NCI-H2029 treated with DMSO at 0.1 percent for 48 hours (cell line): ENCODE measurements at places on chromosomes 6 and 20.

GRCh38 chr6:19842030-19842615 is 5.0 kb downstream of the ID4 start:
- no peak for DNase-seq

DNA sequence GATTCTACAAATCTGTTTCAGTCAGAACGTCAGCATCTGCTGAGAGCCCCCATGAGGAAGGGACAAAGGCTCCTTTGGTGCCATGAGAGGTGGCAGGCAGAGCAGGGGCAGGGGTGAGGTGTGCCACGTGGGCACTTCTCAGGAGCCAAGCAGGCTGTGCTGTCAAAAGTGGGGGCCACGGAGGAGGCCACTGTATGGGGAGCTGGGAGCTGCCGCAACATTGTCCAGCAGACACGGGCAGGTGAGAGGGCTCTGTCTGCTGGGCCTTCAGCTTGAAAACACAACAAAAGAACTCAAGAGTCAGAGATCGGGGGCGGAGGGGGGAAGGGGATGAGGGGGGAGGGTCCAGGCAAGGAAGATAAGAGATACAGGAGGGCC is 21.6 kb upstream of the FOXP4 start:
- DNase-seq, result no peak

DNA sequence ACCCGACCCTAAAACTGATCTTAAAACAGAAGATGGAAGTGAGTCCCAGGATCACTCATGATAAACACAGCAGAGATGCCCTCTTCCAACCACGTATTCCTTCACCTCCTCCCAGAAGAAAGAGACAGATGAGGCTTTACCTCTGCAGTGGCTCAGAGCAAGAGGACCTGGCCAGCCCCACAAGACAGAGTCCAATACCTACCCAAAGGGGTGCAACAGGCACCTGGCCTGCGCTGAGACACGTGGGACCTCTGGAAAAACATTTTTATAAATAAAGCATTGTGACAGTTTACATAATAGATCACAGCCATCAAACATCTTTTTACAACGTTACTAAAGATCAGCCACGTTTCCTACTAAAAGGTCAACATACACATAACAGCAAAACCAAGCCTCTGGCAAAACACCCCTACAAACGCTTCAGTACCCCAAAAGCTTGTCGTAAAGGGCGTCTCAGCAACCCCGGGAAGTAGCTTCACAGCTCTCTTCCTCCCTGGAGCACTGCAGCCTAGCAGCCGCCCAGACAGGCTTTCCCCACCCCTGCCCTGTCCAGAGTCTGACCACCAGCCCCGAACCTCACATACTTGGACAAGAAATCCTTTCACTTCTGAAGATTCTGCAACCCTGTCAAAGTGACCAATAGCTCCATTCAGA is 2.9 kb downstream of the TAF4 start:
- no peak for DNase-seq

GRCh38 chr20:3710703-3711483 is 1.5 kb downstream of the SIGLEC1 start:
- DNase-seq, result no peak

DNA sequence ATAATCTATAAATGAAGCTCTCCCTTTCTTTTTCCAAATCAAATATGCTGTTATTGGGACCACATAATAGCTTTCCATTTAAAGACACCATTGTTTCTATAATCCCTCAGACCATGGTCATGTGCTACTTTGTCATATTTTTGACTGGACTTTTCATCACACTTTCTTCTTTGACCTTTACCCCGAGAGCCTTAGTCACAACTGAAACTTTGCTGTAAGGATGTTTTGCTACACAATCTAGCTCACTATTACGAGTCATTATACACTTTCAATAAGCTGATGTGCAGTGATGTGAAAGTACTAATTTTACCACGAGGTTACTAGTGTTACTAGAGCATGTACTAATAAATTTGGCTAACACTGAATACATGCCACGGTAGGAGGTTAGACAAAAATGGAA is 367.2 kb upstream of the RUNX2 start:
- DNase-seq, result no peak

- no peak for DNase-seq
These were observed 11.0 kb upstream of the TCP11 start for GRCh38 chr6:35152067-35152707.

GRCh38 chr6:43766964-43767461 is 3.0 kb upstream of the VEGFA start:
- DNase-seq, result no peak

DNA sequence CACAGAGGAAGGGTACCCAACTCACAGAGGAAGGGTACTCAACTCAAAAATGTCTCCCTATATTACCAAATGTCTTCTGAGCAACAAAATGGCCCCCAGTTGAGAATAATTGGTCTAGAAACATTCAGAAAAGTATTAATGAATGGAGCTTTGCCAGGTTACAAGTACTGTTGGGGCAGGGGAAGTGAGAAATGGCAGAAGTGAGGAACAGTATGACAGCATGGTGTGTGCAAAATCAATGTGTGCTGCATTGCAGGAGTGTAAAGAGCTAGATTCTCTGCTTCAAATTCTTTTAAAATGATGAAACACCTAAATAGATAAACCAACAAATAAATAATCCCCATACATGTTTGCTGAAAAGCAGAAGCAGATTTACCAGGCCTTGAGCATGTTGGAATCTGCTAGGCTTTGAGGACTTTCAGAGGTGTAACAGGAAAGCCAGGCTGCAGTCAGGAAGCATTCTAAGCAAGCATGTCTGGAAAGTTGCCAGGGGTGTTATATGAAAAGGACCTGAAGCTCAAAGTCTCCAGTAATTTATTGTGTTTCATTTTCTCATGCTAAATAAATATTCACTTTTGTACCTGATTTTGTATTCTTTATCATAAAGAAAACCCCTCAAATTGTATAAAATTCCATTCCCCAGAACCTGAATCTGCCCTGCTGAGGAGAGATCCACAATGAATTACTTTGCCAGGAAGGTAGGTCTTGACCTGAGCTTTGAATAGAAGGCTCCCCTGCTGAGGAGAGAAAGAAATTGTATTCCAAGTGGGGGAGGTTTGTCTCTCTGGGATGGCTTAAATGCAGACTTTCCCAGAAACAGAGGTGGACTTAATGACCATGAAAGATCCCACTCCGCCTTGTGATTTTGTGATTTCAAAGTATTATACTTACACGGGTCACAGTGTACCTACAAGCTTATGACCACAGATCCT is 265.0 kb upstream of the MARCKS start:
- DNase-seq, result peak; percentile 95

DNA sequence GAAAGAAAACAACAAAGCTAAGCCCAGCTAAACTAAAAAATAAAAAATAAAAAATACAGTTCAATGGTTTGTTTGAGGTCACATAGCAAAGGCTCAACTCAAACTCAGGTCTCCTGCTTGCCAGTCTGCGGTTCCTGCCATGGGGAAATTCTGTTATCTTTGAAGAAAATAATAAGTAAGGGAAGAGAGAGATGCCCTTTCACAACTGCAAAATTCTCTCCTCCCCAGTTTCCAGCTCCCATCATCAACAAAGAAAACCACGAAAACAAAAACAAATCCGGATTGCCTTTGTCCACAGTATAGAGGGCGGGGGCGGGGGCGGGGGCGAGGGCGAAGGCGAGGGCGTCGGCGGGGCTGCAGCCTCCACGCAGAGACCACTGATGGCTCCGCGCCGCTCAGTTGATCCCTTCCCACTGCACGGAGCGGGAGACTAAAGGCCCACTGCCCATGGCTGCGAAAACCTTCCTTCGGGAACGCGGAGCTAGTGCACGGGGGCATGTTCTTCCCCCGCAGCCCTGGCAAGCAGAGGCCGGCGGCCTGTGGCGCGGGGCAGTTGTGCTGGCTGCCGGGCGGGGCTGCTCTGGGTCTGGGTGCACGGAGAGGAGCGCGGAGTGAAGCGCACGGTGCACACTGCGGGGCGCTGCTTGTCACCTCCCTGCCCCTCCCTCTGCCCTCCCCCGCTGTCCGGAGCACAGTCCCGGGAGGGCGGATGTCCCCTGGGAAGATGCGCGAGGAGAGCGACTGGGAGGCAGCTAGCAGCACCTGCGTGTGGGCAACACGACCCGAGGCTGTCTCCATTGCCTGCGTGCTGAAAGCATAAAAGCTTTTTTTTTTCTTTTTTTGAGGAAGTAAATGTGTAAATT is 54.1 kb upstream of the TPD52L1 start:
- peak; percentile 51 for DNase-seq

- DNase-seq, result no peak
These were observed 1.6 kb downstream of the MAP3K5 start for GRCh38 chr6:136790411-136791295.

- no peak for DNase-seq
These were observed 68.2 kb downstream of the FAM217A start for GRCh38 chr6:4010689-4011090.

GRCh38 chr6:1227600-1227934 is 84.3 kb upstream of the FOXQ1 start:
- no peak for DNase-seq

GRCh38 chr6:38021029-38021428 is 201.5 kb downstream of the ZFAND3 start:
- DNase-seq, result no peak

GRCh38 chr6:65231616-65232015 is 475.4 kb downstream of the EYS start:
- DNase-seq, result no peak

- no peak for DNase-seq
These were observed 81.0 kb downstream of the TMEM170B start for GRCh38 chr6:11618533-11618932.

- DNase-seq, result no peak
These were observed 142.1 kb downstream of the CD83 start for GRCh38 chr6:14259594-14260152.

DNA sequence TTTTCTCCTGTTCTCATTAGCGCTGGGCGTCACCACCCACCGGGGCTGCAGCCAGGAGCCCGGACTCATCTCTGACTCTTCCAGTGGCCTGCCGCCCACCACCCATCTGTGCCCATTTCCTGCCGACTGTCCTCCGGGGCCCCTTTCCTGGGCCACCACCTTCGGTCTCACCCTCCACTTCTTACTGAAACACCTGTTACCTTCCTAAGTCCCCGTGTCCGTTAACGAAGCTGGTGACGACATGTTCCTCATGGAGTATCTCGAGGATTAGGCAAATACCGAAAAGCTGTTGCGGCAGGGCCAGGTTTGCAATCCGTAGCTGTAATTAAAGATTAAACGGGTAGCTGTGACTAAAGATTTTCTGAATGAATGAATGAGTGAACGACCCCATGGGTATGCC is 80.2 kb downstream of the SRC start:
- no peak for DNase-seq

DNA sequence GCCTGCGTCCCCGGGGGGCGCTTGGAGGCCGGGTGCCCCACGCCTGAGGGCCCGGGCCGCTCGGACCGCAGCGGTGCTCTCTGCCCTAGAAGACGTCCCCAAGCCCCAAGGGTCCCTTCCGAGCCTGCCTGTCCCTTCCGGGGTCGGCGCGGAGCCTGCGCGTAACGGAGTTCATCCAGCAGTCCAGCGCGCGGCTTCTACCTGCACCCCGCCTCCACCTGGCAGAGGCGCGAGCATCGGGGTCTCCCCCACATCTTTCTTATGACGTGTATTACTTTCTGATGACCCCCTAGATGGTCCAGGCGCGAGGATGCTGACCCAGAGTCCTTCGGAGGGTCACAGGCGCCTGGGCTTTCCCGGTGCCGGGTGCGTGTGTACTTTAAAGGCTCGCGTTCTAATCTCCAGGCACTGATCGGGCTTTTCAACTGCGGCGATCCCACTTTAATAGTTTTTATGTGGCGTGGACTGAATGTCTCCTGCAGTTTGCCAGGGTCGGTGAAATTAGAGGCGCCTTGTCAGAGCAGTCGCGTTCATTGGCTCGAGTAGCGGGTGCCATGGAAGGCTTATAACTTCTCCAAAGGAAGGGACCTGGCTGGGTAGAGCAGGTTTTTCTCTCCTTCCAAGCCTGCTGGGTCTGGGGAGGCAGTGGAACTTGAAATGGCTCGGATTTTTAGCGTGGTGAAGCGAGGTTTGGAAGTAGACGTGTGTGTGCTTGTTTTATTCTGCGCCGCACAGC is 912 bp downstream of the EYA4 start:
- DNase-seq, result no peak

GRCh38 chr6:71592643-71593042 is 293.7 kb upstream of the RIMS1 start:
- DNase-seq, result no peak

GRCh38 chr20:36074983-36075382 is 79.6 kb upstream of the EPB41L1 start:
- DNase-seq, result no peak

DNA sequence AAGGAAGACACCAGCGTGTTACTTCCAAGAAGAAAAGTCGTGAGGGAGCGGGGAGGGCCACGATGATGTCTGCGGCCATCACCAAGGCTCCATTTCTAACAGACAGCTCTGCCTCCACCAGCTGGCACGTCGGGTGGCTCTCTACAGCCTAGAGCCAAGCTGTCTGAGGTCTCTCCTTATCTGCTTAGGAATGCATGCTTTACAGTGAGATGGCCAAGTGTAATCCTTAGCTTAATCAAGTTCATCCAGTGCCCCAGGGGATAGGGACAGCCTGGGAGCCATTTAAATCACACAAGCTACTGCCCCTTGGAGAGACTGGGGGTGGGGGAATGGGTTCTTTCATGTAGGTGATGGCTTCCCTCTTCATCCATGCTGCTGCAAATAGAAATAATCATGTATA is 213.8 kb upstream of the CST7 start:
- DNase-seq, result no peak

DNA sequence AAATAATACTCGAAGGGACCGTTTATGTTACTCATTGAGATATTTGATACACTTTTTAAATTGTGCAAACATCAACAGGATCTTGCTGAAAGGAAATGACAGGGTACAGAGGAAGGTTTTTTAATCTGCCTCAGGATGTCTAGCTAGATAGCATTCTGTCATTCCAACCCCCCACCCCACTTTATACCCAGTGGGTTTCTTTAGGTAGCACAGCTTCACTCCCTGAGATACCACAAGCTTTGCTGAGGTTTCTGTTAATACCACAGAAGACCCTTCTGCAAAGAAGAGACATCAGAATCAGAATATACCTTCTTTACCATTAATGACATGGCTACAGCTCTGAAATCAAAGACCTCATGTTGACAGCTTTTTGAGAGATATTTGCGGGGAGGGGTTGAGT is 1.3 kb downstream of the PHACTR2 start:
- no peak for DNase-seq

GRCh38 chr20:33325350-33325749 is 42.3 kb downstream of the BPIFB1 start:
- no peak for DNase-seq

- no peak for DNase-seq
These were observed 204.8 kb downstream of the TFAP2A start for GRCh38 chr6:10210052-10210451.

DNA sequence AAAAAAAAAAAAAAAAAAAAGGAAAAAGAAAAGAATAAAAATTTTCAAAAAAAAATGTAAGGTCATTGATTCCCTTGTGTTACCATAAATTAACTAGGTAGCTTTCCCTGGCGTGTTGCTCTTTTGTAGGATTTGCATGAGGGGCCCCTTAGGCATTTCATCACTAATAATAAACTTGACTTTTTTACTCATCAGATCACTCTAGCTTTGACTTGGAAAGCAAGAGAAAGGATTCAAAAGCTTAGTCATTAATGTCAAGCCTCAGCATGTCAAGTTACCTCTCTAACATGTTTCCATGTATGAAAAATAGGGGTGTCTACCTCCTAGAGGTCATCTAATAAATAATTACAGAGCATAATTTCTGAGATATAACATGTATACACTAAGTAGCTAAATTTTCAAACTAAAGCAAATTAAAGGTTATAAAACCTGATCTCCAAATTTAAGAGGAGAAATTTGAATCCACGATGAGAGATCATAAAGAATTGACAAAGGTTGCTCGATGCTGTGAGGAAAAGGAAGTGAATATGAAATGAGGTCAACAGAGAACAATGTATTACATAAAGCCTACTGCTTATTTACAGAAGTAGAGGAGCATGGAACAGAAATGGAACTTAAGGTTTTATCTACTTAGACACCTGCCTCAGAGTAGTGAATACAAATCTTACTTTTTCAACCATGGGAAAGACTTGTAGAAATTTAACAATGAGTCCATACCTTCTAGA is 86.8 kb downstream of the ARHGAP18 start:
- DNase-seq, result no peak
